ENCODE measurements at places on chromosomes 16 and 17. TPM values are rescaled to one million over a fixed set of nuclear protein-coding genes. Genes with fewer than 3 reads are reported as not detected.

DNA sequence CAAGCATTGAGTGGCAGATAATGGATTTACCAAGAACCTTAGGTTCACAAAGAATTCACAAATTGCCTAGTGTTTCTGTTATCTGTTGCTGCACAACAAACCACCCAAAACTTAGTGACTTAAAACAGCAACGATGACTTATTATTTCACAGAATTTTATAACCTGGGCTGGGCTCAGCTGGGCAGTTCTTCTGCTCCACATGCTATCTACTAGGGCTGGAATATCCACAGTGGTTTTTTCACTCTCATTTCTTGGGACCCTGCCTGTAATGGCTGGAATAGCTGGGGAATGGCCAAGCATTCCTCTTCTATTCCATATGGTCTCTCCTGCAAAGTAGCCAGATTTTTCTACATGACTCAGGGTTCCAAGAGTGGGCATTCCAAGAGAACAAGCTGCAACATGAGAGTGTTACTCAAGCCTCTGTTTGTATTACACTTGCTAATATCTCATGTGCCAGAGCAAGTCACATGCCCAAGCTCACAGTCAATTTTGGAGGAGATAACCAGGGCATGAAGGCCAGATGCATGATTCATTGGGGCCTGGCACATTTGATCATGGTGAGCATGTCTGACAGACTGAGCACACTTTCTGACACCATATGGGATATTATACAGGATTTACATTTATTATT lies 4.9 kb upstream of the PSMD7 start:
- no peak overlapping the region for H3K27ac ChIP-seq
- no peak for DNase-seq
- H3K36me3 ChIP-seq, result no peaks in the 10 kb centered on the region
- H3K4me1 ChIP-seq, result peaks cover 15% of the 10 kb centered on the region
- H3K27me3 ChIP-seq, result peaks cover 2% of the 10 kb centered on the region
- H3K4me3 ChIP-seq, result no peak overlapping the region

- no peaks in the 10 kb centered on the region for H3K36me3 ChIP-seq
- H3K27me3 ChIP-seq, result no peaks in the 10 kb centered on the region
- DNase-seq, result peak; percentile 44
Observed at GRCh38 chr17:61837175-61838051, 25.9 kb downstream of the BRIP1 start.

DNA sequence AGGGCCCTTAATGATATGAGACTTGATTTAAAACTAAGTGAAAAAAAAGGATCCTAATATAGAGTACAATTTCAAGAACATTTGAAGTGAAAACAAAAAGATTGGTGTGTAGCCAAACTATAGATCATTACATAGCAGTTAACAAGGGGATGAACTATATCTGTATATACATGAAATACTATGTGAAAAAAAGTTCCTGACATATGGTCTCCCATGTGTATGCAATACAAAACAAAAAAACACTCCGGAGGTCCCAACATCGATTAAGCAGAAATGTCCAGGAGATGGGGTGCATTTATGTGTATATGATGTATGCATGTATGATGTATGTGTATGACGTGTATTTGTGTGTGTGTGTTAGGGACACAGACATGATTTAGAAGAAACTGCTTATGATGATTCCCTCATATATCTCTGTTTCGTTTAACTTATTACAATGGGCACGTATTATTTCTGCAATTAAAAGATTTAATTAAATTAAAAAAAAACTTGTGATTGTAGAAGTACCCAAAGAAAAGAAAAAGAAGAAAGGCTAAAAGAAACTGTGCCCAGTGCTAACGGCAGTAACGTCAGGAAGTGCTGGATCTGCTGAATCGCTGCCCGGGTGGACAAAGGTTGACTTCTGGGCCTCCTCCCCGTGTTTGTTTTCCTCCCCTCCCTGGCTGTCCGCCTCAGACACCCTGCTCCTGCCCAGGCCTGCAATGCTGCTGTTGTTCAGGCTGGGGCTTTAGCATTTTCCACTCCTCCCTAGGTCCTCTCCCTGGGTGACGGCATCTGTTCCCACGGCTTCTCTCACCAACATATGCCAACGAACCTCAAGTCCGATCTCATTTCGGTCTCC lies 36.9 kb downstream of the TBX4 start:
- H3K4me3 ChIP-seq, result no peak overlapping the region
- no peaks in the 10 kb centered on the region for H3K27me3 ChIP-seq
- DNase-seq, result no peak
- no peaks in the 10 kb centered on the region for H3K4me1 ChIP-seq

DNA sequence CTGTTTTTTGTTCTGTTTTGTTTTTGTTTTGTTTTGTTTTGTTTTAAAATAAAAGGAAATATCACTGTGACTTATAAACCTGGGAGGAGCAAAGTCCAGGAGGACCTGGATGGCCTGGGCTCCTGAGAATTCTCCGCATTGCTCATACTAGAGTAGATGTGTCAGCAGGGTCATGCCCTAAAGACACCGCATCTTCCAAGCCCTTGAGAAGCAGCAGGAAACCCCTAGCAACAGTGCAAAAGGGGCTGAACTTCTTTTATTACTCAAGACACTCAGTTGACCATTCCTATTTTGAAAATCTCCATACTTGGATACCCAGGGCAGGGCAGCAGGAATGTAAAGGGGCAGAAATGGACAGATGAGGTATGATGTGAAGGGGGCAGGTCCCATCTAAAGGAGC lies 51.8 kb downstream of the SYT17 start:
- DNase-seq, result no peak
- no peaks in the 10 kb centered on the region for H3K4me1 ChIP-seq
- H3K27me3 ChIP-seq, result no peaks in the 10 kb centered on the region

Gene ACADVL
- 180 TPM for polyA plus RNA-seq

Gene KRT222
- not detected for polyA plus RNA-seq

Measured in immature natural killer cell (primary cell).